ENCODE measurements at places on chromosomes 7 and 10. TPM values are rescaled to one million over a fixed set of nuclear protein-coding genes. Genes with fewer than 3 reads are reported as not detected.

The TRIM73 gene
- total RNA-seq: 0.51 TPM

The IRF5 gene
- 0.33 TPM for total RNA-seq

The GIMAP5 gene
- total RNA-seq: not detected

The MYO1G gene
- under 0.01 TPM for total RNA-seq

The PNLIPRP1 gene
- total RNA-seq: not detected

The AFAP1L2 gene
- 0.77 TPM for total RNA-seq

The NRG3 gene
- not detected for total RNA-seq

The CHRM2 gene
- 7.9 TPM for total RNA-seq

The UNC5B gene
- total RNA-seq: 36.0 TPM
